ENCODE measurements at places on chromosomes 13 and 19.
A peak's percentile ranks its signal among the peaks of the same experiment; 100 is the strongest.

- DNase-seq: peak; percentile 49
Measured at GRCh38 chr13:32261567-32261966, 53.6 kb downstream of the ZAR1L start.

- DNase-seq: no peak
Measured at GRCh38 chr13:72457151-72457550, 270.3 kb downstream of the MZT1 start.

GRCh38 chr19:14147797-14148605, 11.6 kb upstream of the ASF1B start:
- DNase-seq: peak; percentile 59

GRCh38 chr13:95512957-95513356, 39.6 kb upstream of the CLDN10 start:
- DNase-seq: no peak

- DNase-seq: no peak
Measured at GRCh38 chr13:39016087-39016486, 21.8 kb downstream of the PROSER1 start.

- DNase-seq: no peak
Measured at GRCh38 chr13:62087124-62087523, 671.5 kb upstream of the PCDH20 start.

DNA sequence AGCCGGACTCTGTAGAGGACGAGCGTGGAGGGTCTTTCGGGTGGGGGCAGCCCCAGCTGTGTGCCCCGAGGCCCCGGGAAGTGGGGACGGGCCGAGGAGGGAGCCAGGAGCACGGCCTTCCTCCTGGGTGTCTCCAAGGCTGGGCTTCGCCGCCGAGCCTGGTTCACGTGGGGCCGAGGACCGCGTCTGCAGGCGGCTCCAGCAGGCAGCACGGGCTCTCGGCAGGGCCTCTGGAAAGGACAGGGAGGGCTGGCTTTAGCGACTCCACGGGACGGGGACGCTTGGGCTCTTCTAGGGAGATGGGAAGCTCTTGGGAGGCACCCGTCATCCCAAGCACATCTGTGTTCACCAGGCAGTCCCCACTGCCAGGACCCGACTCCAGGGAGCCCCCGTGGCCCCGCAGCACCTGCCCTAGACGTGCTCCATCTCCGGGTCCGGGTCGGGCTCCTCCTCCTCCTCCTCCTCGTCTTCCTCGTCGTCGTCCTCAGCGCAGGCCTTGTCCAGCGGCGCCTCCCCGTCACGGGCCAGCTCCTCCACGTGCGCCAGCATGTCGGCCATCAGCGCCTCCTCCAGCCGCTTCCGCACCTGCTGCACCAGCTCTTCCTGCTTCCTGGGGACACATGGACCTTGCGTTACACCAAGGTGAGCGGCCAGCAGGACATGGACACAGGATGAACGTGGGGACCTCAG, 9.9 kb upstream of the MEX3D start:
- DNase-seq: no peak

DNA sequence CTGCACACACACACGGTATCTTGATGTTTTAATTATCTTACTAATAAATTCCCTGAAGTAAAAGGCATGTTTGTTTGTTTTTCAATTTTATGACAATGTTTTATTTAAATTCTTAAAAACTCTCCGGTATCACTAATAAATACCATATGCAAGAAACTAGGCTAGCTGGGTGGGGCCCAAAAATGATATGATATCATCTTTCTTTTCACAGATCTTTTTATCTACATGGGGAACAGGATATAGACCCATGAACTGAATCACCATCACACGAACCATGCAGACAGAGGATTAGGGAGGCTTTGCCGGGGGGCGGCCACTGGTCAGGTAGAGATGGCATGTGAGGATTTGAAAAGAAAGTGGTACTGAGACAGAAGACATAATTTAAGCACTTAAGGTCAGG, 266.4 kb downstream of the ENOX1 start:
- no peak for DNase-seq

DNA sequence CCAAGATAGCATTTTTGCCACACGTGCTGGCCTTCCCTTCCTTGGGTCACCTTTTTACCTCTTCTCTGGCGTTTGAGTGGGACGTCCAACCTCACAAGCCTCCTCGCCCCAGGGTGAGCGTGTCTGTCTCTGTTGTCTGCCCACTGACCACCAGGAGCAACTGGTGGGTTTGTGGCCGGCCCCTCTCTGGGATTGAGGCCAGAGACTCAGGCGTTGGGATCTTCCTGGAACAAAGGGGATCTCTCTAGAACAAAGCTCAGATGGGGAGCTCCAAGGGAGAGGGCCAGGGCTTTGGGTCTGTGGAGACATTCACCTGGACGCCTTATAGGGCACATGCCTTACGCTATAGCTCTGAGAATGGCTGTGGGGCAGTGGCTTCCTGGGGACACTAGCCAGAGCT, 17.4 kb downstream of the COMP start:
- DNase-seq: no peak

- no peak for DNase-seq
Measured at GRCh38 chr13:78227709-78228108, 309.1 kb upstream of the EDNRB start.

DNA sequence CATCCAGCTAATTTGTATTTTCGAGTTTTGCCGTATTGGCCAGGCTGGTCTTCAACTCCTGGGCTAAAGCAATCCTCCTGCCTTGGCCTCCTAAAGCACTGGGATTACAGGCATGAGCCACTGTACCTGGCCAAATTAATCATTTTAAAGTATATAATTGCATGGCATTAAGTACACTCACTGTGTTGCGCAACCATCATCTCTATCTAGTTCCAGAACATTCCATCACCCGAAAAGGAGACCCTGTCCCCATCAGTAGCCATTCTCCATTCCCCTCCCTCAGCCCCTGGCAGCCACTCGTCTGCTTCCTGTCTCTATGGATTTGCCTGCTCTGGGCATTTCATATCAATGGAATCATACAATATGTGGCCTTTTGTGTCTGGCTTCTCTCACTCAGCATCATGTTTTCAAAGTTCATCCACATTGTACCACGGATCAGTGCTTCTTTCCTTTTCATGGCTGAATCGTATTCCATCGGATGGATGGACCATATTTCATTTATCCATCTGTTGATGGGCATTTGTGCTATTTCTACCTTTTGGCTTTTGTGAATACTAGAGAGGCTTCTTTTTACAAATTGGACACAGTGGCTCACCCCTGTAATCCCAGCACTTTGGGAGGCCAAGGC, 13.1 kb downstream of the PGPEP1 start:
- no peak for DNase-seq

DNA sequence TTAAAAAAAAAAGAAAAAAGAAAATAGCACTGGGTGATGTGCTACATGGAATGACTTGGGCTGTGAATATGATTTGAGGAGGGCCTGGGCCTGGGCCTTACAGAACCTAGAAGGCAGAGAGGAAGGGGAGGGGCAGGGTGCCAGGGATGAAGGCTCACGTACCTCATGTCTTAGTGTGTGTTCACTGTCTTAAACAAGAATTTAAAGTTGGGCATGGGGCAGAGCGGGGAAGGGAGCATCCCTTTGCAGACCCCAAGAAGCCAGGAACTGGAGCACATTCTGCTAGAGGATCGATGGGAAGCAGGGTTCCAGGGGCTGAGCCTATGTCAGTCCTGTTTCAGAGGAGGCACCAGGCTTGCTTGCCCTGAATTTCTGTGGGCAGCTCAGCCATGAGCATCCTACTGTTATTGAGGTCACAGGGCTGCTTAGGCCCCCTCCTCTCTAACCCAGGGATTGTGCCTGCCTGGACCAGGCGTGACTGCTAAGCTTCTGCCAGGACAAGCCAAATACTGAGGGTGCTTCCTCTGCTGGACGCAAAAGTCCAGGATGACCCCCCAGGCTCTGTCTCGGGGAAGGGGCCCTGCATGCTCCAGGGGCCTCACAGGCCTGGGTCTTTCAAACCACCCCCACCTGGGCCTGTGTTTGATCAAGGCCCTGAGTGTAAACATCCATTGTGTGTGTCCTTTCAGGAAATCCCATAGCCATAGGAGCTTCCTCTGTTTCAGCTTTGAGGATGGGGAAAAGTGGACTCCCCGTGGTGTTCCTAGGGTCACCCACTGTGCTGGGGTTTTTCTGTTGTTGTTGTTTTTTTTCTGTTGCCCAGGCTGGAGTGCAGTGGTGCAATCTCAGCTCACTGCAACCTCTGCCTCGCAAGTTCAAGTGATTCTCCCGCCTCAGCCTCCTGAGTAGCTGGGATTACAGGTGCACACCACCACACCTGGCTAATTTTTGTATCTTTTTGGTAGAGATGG, 4.8 kb downstream of the LSR start:
- DNase-seq: no peak

GRCh38 chr13:74114202-74114601, 20.0 kb downstream of the KLF12 start:
- DNase-seq: no peak

DNA sequence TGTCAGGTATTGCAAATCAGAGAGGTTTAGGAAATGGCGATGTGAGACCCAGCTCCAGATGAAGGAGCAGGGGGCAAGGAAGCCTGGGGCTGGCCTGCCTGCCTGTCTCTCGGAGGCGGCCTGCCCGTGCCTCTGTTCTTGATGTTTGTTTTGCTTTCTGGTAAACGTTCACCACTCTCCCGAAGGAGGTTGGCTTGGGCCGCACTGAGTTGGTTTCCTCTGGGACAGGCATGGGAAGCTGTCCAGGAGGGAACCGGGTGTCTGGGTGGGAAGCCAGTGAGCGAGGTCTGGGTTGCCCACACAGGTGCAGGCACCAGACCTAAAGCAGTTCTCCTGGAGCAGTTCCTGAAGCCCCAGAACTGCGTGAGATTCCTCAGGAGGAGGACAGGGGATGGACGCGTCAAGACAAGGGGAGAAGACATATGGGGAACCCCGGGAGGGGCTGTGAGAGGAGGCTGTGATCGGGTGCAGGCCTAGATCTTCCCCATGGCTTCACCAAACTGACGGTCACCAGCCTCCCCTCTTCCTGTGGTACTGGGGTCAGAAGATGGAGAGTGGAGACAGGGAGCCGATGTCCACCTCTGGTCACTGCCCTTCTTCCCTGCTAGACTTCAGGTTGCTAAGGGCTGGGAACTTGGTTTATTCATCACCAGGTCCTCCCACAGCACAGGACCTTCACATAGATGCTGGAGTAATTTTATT, 15.2 kb downstream of the COL4A2 start:
- no peak for DNase-seq

- DNase-seq: no peak
Measured at GRCh38 chr13:61180234-61180633, 235.4 kb downstream of the PCDH20 start.

GRCh38 chr19:47226426-47227351, 4.3 kb downstream of the BBC3 start:
- DNase-seq: peak; percentile 85

DNA sequence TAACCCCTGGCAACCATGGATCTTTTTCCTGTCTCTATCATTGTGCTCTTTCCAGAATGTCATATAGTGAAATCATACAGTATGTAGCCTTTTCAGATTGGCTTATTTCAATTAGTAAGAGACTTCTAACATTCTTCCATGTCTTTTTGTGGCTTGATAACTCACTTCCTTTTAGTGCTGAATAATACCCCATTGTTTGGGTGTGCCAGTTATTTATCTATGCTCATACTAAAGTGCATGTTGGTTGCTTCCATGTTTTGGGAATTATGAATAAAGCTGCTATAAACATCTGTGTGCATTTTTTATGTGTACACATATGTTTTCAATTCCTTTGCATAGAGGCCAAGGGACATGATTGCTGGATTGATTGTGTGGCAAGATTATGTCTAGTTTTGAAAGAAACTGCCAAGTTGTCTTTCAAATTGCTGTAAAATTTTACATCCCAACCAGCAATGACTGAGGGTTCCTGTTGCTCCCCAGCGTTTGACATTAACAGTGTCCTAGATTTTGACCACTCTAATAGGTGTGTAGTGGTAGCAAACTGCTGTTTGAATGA, 358.9 kb downstream of the ITGBL1 start:
- no peak for DNase-seq

DNA sequence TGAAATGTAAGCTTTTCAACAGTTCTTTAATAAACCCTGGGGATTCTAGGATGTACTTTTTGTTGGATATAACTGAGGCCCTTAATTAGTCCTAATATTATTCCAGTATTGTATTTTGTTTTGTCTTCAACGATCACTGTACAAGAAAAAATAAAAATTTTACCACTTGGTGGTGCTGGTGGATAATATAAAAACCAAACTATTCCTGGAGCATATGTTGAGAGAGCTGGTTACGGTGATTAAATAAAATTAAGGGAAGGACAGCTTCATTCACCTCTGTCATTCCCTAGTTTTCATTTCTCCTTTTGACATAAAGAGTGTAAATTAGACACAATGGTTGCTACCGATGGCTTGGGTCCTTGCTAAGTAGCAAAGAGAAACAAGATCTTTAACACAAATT, 598.6 kb upstream of the PCDH20 start:
- DNase-seq: peak; percentile 34

DNA sequence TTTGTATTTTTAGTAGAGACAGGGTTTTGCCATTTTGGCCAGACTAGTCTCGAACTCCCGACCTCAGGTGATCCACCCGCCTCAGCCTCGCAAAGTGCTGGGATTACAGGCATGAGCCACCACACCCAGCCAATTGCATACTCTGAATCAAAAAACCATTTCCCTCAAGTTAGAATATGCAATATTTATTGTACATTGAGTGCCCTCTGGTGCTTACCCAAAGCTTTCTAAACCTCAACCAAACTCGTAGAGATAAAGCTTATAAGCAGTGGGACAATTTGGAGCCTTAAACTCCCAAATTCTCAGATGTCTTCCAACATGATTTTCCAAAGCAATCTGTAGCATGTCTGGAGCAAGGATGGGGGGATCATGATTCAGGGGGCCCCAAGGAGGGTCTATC, 22.4 kb downstream of the RFXAP start:
- DNase-seq: no peak

DNA sequence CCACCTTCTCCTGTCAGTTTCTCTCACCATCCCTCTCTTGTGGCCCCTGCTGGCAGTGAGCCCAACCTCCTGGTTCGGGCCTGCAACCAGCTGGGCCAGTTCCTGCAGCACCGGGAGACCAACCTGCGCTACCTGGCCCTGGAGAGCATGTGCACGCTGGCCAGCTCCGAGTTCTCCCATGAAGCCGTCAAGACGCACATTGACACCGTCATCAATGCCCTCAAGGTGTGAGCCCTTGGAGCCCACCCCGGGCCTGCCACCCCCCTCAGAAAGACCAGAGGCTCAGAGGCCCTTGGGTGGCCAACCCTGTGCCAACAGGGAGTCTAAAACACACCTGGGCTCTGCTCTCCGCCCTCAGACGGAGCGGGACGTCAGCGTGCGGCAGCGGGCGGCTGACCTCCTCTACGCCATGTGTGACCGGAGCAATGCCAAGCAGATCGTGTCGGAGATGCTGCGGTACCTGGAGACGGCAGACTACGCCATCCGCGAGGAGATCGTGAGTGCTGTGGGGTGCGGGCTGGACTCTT, 13.8 kb downstream of the FUZ start:
- no peak for DNase-seq

DNA sequence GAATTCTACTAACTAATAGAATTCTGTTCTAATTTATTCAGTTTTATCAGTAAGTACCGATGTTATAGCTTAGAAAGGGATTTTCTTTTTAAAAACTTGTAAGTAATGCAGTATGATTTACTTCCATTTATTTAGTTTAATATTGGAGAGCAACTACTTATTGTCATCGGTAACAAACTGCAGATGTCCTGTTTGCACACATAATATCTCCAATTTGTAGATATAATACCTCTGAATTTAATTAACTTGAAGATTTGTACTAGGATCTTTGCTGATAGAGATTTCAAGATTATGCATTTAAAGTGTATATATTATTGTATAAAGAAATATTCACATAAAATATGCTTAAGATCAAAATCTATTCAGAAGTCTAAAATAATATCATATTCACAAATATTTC, 356.7 kb downstream of the PCDH17 start:
- no peak for DNase-seq

GRCh38 chr19:35938282-35939224, 2.4 kb downstream of the LRFN3 start:
- DNase-seq: no peak

GRCh38 chr13:55038230-55038629, 2009.6 kb downstream of the OLFM4 start:
- no peak for DNase-seq
